ENCODE measurements at places on chromosomes 11 and 22.

- no peak for DNase-seq
These were observed 35.3 kb downstream of the PITPNB start for GRCh38 chr22:27883656-27884350.

DNA sequence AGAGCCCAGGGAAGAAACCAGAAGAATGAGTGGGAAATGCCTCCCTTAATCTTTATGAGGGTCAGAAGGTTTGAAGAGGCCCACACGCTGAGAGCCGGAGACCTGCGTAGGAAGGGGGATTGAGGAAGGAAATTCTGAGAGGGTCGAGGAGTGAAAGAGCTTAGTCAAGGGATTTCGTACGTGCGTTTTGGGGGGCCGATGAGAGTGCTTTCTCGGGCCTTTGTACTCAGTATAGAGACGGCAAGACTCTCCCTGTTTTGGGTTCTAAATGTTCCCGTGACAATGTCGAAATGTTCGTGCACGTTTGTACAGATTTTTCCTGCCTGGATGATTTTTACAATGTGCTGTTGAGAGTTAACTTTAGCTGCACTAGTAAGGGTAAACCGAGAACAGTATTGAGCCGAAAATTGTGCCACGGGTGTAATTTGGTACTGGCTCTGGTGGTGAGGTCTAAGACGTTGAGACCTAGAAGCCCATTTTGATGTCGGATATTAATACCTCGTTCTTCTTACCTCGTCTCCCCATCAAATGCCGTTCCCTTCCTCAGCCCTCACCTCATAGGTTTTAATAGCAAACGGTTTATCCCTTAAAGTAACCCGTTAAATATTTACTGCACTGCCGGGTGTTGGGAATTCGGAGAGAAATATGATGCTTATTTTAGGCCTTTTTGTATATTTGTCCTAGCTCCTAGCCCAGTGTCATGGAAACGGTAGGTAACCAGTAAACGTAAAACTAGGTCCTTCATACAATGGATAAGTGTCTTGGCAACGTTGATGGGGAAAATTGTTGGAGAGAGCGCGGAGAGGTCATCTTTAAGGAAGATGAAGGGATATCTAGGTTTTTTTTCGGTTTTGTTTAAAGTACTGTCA, 734 bp downstream of the C11orf58 start:
- no peak for DNase-seq

DNA sequence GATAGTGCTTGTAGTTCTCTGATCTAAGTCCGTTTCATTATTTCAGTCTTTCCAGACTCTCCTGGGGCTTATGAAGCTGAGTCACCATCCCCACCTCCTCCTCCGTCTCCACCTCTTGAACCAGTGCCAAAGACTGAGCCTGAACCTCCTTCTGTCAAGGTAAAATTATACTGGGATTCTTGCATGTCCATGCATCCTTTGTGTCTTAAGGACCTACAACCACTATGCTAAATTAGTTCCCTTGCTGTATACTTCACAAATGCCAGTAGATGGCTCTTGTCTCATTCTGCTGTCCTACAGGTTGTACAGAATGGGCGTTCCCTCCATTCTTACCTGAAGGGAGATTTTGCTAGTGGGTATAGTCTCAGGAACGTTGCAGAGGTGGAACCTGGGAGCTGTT, 42.2 kb downstream of the POLD3 start:
- peak; percentile 73 for DNase-seq

GRCh38 chr11:72141066-72141465, 5.5 kb downstream of the FOLR3 start:
- no peak for DNase-seq

DNA sequence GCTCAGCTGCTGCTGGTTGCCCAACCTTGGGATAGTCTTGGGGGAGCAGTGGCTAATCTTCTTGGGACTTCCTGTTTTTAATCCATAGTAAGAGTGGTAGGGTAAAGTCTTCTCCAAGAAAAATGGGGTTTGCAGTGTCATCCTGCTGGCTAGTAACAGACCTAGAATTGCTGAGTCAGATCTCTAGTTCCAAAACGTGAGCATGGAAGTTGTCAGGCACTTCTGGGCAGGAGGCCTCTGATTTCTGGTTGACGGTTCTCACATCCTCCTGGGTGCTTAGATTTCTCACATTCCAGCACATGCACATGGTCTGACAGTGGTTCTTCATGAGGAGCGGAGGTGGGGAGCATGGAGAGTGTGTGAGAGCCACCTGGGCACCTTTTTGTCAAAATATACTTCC, 410.0 kb downstream of the OPCML start:
- no peak for DNase-seq

DNA sequence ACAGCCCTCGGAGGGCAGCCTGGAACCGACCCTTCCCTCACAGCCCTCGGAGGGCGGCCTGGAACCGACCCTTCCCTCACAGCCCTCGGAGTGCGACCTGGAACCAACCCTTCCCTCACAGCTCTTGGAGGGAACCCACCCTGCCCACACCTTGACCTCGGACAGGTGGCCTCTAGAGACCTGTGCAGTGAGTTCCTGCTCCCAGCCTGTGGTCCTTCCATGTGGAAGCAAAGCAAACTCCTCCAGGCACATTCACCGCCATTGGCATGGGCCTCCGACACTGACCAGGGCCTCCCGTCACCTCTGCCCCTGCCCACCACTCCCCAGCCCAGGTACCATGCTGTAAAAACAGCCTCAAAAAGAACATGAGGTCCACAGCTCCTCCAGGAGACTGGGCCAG, 272.1 kb downstream of the BRD1 start:
- DNase-seq = no peak

GRCh38 chr22:39176143-39176713, 23.7 kb upstream of the CBX7 start:
- DNase-seq = peak; percentile 30

DNA sequence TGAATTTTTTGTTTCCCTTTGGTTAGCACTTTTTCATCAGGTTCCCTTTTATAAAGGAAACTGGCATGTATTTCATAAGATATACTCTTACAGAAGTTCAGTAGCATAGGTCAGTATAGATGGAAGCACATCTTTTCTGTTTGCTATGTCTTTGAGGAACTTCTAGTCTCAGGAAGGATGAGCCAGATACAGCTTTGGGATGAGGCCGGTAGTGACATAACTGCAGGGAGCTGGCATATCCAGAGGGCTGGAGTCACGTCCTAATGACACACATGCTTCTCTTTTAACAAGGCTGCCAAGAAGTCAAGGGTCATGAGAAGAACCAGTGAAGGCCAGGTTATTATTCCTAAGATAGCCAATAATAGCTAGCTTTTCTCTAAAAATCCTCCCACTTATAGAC, 33.3 kb upstream of the ADSL start:
- DNase-seq = no peak

GRCh38 chr22:49961601-49962011, 1.0 kb downstream of the PIM3 start:
- no peak for DNase-seq

DNA sequence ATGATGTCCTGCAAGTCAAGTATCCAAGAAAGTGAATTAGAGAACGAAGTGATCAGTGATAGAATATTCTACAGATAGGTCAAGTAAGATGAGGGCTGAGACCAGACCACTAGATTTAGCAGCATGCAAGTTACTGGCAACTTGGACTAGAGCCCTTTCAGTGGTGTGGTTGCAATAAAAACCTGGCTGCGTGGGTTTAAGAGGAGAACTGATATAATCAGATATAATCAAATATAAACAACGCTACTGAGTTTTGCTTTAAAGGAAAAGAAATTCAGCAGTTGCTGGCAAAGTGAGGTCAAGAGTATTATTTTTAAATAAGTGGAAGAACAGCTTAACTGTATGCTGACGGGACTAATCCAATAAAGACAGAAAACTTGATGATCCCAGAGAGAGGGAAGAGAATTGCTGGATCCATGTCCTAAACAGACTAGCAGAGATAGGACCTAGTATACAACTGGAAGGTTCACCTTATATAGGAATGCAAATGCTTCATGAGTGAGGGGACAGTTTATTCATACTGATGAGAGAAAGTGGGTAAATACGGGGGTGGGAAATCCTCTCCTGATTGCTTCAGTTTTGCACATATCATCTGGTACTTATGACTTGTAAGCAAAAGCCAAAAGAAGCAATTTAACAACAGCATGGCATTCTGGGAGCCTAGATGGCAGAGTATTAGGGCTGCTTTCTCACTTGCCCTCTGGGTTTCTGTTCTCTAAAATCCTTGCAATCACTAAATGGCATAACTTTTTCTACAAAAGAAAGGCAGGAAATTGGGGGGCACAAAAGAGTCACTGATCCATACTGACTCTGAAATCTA, 146.2 kb downstream of the RBFOX2 start:
- DNase-seq = no peak

- DNase-seq = no peak
These were observed 56.6 kb downstream of the ZNRF3 start for GRCh38 chr22:28939932-28940331.

- DNase-seq = no peak
These were observed 73.1 kb downstream of the ZNRF3 start for GRCh38 chr22:28956506-28956905.

DNA sequence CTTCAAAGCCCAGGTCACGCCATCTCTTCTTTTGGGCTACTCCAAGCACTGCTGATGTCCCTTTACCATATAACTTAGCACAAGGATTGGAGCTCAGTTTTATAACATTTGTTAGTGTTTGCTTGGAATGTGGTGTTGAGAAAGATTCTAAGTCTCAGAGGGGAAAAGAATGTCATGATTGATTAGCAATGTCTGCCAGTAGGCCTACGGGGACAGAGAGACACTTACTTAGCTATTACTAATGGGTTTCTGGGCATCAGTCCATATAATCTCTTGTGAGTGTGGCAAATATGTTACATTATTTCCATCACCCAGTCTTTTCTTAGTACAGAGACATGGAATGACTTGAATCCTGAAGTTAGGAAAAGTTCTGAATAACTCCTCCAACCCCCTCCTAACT, 75.4 kb upstream of the FSHB start:
- no peak for DNase-seq

DNA sequence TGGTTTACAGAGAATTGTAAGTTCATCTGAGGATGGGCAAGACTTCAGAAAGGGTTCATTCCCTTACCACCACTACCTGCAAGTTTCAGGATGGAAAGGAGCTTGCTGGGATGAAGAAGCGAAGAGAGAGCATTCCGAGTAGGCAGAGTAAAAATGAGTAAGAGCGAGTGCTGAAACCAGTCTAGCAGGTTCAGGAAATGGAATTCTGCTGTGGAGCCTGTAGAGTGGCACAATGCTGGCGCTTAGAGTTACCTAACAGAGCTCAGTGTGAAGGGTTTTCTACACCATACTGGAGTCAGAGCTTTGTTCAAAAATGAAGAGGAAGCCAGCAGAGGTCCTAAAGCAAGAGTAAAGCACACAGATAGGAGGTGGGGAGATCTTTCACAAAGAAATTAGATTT, 179.2 kb upstream of the ZC3H12C start:
- DNase-seq = peak; percentile 82

DNA sequence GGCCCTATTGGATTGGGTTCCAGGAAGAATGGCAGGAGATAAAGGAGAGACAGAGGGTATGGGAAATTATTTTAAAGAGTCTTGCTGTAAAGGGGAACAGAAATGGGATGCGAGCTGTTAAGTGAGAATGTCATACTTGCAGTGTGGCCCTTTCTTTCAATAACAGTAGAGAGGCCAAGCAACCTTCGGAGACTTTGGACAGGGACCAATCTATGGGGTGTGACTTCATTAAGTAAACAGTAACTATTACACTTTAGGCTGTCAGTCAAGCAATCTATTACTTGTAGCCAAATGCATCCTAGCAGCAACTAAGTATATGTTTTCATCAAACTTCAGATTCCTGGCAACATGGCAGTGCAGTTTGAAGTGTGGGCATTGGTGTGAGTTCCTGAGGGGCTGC, 376.2 kb upstream of the LARGE1 start:
- DNase-seq = no peak

- no peak for DNase-seq
These were observed 38.2 kb downstream of the TXN2 start for GRCh38 chr22:36443198-36443770.

- no peak for DNase-seq
These were observed 859.5 kb upstream of the CCDC90B start for GRCh38 chr11:84145616-84146185.

- no peak for DNase-seq
These were observed 576.5 kb upstream of the ANO3 start for GRCh38 chr11:25755381-25755780.

- no peak for DNase-seq
These were observed 89.1 kb upstream of the USP47 start for GRCh38 chr11:11752679-11753078.

DNA sequence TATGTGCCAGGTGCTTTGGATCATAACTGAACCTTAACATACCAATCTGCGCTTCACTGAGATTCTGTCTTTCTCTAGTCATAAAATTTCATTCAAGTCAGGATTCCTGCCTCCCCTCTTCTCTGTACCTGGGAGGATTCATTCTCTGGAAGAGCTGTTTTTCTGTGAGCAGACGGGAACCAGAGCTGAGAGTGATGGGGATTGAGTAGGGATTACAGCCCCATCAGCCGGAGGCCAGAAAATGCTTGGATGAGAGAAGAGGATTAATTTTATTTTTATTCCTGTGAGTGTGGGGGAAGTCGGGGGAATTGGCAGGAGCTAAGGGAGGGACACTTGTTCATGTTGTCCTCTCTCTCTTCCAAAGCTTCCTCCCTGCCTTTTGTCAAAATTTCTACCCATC, 4.7 kb downstream of the STX3 start:
- no peak for DNase-seq

DNA sequence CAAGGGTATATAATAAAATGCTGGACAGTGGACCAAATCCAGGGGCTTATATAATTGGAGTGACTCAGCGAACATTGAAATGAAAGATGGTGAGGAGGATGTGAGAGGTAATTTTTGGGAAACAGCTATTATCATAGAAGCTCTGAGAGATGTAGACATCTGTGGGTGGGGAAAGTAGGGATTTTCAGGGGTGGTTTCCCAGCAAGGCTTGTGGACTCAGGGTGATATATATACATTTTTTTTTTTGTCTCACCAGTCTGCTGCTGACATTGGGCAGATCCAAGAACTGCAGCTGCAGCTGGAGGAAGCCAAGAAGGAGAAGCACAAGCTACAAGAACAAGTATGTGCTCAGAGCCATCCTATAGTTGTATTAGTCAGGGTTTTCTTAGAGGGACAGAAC, 208.1 kb downstream of the MYO18B start:
- DNase-seq = no peak

- no peak for DNase-seq
These were observed 208.5 kb upstream of the MTMR2 start for GRCh38 chr11:96132437-96132836.

GRCh38 chr11:128195057-128195751, 392.2 kb downstream of the ETS1 start:
- no peak for DNase-seq

Measured in T47D (cell line).